AML-193 (cell line): ENCODE measurements at places on chromosomes 4 and X.
A peak's percentile ranks its signal among the peaks of the same experiment; 100 is the strongest.

DNA sequence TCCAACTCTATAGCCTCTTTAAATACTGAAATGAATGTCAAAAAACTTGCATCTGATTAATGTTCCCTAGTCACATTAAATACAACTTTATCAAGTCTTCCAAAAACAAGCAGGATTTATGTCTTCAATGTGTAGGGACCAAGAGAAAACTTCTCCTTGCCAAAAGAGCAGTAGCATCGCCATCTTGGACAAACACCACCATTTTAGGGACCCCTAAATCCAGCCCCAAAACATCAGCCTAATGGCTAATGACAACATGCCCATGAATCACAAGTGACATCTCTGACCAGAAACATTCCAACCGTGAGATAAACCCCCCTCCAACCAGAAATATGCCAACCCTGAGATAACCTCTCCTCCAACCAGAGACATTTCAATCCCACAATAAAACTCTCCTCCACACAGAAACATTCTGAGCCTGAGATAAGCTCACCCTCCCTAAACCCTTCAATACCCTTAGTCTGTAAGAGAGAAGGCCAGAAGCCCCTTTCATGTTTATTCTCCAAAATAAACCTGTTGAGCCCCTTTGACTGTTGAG is 697.4 kb downstream of the TRAM1L1 start:
- no peak for DNase-seq

DNA sequence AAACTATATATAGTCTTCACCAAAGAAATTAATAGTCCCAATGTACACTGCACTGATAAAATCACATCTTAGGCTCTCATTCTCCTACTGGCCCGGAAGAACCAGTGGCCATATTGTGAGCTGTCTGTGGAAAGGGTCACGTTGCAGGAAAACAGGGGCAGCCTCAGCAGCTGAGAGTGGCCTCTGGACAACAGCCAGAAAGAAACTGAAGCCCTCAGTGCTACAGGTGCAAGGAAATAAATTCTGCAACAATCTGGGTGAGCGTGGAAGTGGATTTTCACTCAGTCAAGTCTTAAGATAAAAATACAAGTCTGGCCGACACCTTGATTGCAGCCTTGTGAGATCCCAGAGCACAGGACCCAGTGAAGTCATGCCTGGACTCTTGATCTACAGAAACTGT is 3.2 kb upstream of the SLC25A14 start:
- no peak for DNase-seq

DNA sequence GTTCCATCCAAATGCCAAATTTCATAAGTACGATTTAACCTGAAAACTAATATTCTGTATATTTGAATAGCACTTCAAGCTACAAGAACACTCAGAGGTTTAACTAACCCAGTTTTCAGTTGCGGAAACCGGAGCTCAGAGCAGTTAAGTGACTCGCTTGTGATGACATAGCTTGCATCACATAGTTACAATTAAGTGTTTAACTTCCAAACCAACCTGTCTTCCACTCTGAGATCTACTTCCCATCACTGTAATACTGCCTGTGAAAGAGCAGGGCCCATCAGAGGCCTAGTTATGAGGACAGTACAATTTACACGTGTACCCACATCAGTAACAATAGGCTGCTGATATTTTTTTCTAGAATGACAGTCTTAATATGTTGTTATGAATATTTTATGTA is 120.3 kb downstream of the MAD2L1 start:
- no peak for DNase-seq

GRCh38 chr4:53119680-53120079 is 246.2 kb downstream of the SCFD2 start:
- no peak for DNase-seq

DNA sequence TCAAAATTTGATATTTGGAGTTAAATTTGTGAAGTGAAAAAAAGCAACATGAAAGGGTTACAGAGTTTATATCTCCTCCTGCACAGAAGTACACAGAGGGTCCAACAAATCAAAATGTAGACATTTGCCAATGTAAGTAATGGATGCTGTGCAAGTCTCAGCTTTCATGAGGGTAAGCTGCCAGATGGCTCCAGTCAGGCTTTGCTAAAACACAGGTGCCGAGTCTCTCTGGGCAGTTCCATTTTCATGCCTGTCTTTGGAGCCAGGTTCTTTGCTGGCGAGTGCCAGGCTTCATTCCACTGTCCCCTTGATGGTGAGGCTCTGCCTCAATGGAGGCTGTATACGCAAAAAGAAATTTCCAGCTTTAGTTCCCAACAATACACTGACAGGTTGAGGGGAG is 27.9 kb downstream of the SLC4A4 start:
- no peak for DNase-seq

GRCh38 chr4:4568806-4569427 is 27.1 kb upstream of the STX18 start:
- DNase-seq, result no peak

GRCh38 chrX:93538575-93538974 is 134.8 kb downstream of the NAP1L3 start:
- peak; percentile 13 for DNase-seq

GRCh38 chr4:28391877-28392276 is 1531.2 kb downstream of the STIM2 start:
- no peak for DNase-seq

GRCh38 chr4:14379183-14379582 is 623.1 kb upstream of the CPEB2 start:
- no peak for DNase-seq

- no peak for DNase-seq
Observed at GRCh38 chrX:130213376-130213775, 41.6 kb downstream of the RAB33A start.

DNA sequence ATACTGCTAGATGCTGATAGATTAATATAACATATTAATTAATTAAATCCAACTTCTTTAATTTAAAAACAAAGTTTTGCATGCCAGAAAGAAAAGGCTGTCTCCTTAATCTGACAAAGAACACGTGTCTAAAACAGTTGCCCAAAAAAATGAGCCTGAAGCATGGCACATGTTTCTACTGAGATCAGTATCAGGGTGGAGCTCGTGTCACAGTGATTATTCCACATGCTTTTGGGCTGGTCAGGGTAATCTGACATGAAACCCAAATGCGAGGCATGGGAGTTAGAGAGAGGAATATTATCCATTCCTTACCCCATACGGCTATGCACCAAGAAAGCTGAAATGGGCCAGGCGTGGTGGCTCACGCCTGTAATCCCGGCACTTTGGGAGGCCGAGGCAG is 79.4 kb upstream of the ADRA2C start:
- DNase-seq, result no peak

- no peak for DNase-seq
Observed at GRCh38 chr4:150976478-150977118, 38.5 kb downstream of the LRBA start.

GRCh38 chrX:19195243-19195610 is 73.0 kb upstream of the ADGRG2 start:
- DNase-seq, result no peak

DNA sequence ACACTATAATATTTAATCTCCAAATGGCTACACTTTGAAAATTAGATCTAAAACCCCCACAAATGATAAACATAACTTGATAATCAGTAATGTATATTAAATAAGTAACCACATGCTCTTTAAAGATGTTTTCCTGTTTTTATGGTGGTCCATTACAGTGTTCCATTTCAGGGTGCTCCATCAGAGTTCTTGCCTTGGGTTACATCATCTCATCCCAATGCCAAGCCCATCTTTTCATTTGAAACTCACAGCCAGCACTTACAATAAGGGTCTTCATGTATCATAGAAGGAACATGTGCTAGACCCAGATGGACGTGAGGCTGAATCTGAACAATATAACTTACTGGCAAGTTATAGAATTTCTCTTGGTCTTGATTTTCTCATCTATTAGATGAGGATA is 10.5 kb upstream of the PAQR3 start:
- no peak for DNase-seq

DNA sequence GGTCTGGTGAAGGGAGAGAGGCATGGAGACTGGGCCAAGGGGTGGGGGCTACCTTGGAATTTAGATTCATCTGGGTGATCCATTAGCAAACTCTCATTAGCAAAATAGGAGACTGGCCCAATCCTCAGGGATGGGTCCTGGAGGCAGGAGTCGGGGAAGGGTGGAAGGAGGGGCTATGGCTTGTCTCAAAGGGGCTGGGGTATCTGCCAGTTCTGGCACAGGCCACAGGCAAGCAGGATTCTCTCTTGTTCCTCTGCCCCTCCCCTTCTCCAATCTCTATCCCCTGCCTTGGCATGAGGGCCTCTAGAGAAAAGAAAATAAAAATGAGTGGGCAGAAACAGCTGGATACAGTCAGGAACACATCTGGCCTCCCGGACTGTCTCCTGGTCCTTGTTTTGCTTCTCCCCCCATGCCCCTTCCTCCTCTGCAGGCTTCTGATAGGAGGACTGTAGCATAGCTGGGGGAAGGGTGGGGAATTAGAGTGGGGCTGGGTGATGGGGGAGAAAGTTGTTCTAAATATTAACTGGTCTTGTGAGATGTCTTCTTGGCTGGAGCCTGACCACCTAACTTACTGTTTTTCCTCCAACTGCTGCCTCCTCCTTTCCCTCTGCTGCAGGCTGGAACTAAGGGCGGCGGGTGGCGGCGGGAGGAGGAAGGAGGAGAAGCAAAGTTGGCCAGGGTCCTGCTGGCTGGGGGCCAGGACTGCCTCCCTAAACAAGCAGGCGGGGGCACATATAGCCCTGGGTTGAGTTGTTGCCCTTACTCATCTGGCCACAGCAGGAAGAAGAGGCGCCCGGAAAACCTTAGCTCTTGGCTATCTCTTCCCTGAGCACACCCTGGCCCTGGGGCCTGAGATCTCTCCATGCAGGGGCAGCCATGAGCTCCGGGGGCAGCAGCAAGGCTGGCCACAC is 53.3 kb upstream of the LAS1L start:
- peak; percentile 59 for DNase-seq

DNA sequence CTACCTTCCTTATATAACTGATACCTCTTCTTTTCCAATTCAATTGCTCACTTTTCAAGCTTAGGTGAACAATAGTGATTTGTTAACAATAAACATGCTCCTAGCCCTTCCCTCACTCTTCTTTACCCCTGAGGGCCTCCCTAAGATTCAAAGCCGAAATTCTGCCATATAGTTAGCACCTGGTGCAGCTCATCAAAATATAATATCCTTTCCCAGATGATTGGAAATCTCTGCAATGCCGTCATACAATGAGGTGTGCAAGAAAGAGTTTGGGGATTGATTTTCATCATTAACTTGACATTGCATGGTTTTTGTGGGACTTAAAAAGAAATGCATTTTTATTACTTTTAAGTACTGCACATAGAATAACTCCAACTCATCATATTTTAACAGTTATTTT is 95.3 kb downstream of the HDAC8 start:
- no peak for DNase-seq

DNA sequence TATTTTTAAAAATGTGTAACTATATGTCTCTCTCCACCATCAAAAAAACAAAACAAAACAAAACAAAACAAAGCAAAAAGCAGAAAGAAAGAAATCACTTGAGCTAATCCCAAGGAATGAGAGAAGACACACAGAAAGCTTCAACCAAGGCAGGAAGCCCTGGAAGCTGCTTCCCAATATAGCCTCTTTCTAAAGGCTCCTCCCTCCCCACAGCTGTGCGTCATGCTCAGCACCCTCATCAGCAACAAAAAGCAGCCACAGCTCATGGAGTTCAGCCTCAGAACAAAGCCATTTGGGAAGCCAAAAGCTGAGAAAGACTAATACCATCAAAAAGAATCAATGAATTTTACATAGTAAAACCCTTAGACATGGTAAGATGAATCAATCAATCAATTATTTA is 501.6 kb upstream of the SMIM31 start:
- no peak for DNase-seq
